ENCODE measurements at places on chromosomes 5 and 9.

DNA sequence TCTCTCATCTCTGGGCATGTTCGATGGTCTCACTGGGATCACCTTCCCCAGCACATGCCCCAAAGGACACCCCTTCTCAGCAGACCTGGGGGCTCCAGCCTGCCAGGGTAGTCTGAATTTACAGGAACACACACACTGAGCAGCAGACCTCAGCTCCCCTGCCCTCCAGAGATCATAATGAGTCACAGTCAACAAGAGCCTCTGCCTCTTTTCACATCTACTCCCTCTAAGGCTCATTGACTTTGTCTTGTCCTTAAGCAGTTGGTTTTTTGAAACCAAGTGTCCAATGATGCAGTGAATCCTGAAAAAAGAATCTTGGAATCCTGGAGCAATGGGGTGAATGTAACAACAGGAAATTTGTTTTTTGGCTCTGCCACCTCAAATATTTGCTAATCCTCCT lies 20.8 kb downstream of the GABBR2 start:
- DNase-seq: no peak

DNA sequence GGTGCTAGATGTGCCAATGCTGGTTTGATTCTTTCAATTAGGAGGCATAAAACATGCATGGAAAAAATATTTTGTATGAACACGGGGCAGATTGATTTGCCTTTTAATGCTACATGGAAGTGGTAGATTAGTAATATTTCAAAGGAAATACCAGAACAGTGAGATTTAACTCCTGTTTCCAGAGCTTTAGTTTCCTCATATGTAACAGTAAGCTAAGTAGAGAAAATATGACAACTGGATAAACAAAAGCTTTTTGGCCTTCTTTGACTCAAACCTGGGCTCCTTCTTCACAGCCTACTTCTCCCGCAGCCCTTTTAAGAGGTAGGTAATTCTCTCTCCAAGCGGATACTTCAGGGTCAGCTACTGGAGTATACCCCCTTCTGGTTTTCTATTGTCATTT lies 254.2 kb upstream of the TRPC7 start:
- no peak for DNase-seq

GRCh38 chr5:137142764-137143605 lies 356.1 kb downstream of the SPOCK1 start:
- peak; percentile 52 for DNase-seq

GRCh38 chr5:6253846-6254245 lies 124.5 kb downstream of the MED10 start:
- no peak for DNase-seq

All from H4 (cell line).